ENCODE measurements at places on chromosomes 12 and 14.

DNA sequence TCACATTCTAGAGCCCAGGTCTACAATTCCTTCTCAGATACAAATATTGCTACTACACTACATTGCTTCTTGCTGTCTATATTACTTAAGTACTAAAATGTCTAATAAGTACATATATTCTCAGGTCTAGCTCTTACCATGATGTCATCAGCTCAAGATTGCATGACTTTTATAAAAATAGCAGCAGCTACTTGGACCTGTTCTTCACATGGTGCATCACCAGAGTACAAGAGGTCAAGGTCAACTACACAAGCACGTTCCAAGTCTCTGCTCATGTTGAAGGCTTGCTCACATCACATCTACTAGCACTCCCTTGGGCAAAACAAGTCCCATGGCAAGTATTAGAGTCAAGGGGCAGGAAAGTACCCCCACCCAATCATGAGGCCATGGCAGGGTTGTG is 465.6 kb downstream of the MED13L start:
- no peak for DNase-seq

DNA sequence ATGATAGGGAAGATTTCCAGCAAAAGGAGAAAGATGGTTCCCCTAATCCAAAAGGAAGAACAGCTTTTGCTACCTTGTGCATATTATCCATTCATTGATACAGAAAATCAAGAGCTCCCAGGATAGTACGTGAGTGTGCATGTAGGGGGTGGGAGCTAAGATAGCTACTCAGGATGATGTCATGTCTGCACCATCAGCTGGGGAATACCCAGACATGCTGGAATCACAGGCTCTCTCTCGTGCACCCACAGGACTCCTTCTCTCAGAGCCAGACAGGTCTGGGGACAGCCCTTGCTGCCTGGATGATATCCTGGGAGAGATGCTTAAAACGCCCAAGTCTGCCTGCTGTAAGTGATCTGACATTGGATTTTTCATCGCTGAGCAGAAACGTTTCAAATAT is 38.9 kb downstream of the FOXN3 start:
- DNase-seq = no peak

GRCh38 chr14:72054911-72055310 is 122.7 kb downstream of the RGS6 start:
- no peak for DNase-seq

GRCh38 chr12:4943938-4944284 is 34.2 kb downstream of the KCNA1 start:
- no peak for DNase-seq

Measured in stimulated activated CD8-positive, alpha-beta memory T cell treated with anti-CD3 and anti-CD28 coated beads, Interleukin-4, amount 100 ng/mL, for 1 hour (primary cell).